ENCODE measurements at places on chromosomes 7 and 10.

GRCh38 chr10:119483001-119483400, 59.5 kb downstream of the RGS10 start:
- no peak for DNase-seq

DNA sequence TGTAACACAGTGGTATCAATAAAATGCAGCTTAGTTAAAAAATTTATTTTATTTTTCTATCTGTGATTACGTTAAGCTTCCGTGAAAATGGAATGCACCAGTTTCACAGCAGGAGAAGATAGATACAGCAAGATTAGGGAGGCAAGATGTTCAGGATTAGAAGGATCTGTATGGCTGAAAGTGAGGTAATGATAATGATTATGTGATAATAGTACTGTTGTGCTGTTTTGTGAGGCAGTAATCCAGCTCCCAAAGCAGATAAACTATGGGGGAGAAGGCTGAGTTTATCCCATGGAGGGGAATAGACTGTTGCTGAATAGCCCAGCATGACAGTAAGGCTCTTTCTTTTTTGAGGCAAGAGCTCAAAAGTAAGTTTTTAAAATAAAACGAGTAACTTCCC, 216.1 kb upstream of the PRPS1L1 start:
- DNase-seq = no peak

- DNase-seq = no peak
Measured at GRCh38 chr7:67447297-67447696, 450.7 kb downstream of the TYW1 start.

- no peak for DNase-seq
Measured at GRCh38 chr7:102125127-102125596, 161.5 kb upstream of the SH2B2 start.

DNA sequence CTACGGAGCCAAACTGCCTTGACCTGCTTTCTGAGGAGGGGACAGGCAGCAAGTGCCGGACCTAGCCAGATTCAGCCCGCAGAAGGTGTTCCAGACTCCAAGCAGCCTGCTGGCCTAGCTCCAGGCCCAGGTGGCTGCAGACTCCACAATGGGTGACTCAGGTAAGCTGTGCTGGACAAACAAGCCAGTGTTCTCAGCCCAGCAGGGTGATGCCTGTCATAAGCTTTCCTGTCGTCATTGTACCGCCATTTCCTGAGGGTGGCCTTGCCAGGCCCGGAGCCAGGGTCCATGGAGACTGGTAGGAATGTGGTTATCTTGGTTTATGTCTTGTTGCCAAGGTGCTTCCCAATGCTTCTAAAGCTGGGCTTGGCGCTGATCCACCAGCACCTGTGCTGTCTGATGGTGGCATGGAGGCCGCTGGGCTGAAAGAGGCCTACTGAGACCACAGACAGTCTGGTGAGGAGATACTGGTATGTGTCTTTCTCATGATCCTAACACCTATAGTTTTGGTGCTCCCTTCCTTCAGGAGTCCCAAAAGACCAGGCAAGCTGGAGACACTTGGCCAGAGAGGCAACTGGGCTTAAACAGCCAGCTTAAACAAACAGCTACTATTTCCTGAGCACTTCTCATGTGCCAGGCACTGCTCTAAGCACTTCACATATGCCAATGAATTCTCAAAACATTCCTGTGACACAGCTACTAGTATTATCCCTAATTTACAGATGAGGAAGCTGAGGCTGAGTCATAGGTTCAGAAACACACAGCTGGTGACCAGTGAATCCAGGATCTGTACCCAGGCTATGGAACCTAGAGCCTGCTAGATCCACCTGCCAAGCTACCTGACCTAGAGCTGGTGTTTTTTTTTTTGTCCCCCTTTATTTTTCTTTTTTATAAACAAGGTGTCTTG, 42.0 kb downstream of the ZC3HC1 start:
- peak; percentile 76 for DNase-seq

- no peak for DNase-seq
Measured at GRCh38 chr10:79311581-79312407, 35.5 kb upstream of the PPIF start.

DNA sequence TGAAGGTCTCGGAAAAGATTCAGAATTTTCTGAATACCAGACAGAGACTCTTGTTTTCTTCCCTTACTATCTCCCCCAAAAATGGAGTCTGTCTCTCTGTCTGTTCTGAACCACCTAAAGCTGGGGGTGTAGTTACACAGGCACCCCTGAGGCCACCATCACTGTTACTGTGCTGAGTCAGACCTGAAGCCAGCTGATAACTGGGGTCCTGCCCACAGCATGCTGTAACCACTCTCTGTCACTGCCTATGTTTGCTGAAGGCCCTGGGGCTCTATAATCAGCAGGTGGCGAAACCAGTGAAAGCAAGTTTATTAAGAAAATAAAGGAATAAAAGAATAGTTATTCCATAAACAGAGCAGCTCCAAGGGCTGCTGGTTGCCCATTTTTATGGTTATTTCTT, 575.2 kb upstream of the POT1 start:
- no peak for DNase-seq

DNA sequence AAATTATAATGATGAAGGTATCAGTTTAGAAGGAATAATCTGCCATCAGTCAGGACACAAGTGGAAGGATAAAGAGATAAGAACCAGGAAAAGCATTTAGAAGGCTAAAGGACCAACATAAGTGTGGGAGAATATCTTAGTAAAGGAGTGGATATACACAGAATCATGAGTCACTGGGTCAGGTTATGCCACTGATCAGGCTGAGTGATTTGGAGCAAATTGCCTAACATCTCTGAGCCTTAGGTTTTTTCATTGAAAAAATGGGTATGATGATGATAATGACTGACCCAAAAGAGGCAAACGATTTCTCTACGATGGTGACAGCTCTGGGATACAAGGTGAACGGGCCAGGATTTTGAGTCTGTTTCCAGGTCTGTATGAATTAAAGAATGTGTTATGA, 2.8 kb upstream of the CUL1 start:
- DNase-seq = no peak
